NCI-H510A (cell line): ENCODE measurements at places on chromosomes 6 and 20.

DNA sequence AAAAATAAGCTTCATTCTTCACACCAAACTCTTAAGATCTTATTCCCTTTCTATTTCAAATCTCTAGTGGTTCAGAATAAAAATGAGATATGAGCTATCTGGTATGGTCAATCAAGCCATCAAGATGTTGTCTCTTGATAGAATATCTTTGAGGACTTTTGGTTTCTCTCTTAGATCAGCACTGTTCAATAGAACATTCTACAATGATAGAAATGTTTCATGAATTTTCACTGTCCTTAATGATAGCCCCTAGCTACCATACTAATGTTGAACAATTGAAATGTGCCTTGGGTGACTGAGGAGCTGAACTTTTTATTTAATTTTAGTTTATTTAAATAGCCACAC, 24.1 kb upstream of the HINT3 start:
- no peak for DNase-seq

DNA sequence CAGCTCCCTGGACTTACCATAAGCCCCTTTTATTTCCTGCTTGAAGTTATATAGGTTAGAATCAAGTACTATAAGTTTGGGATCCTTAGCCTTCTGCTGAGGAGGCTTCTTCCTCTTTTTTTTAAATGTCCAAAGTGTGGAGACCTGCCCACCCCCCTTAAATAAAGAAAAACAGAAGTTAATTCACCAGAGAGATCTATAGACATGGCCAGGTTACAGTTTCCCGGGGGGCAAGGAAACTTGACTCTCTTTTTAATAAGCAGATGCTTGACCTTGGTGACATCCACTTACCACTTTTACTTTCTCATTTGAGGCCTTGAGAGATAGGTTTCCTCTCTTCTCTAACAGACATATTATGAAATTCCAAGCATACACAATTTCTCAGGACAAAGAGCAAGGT, 88.3 kb downstream of the BMP2 start:
- DNase-seq = no peak

GRCh38 chr20:10521068-10521831, 86.1 kb downstream of the SLX4IP start:
- no peak for DNase-seq

GRCh38 chr6:169962604-169963469, 211.4 kb downstream of the ERMARD start:
- DNase-seq = no peak

DNA sequence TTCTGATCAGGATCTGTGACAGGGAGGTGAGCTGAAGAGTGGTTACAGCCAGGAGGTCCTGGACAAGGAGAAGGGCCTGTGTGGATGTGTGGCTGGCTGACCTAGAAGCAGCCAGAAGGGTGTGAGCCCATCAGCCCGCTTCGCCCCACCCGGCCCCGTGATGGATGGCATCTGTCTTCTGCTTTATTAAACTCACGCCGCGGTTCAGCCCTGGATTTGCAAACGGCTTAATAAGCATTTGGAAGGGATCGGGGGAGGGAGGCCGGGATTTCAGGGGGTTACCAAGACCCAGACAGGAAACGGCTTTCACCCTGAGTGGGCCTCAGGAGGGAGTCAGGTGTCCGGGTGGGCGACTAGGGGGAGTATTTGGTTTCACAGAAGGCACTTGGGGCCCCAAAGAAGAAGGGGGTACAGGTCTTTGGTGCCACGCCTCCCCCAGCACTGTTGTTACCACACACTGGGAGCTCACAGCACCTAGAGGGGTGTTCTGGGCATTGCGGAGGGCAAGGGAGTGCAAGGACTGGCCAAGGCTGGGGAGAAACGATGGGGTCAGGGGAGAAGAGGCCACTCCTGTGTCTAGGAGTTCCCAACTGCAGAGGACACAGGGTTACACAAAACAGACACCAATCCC, 53.8 kb upstream of the FOXP4 start:
- DNase-seq = no peak

GRCh38 chr6:119022796-119023195, 55.7 kb downstream of the FAM184A start:
- DNase-seq = no peak

DNA sequence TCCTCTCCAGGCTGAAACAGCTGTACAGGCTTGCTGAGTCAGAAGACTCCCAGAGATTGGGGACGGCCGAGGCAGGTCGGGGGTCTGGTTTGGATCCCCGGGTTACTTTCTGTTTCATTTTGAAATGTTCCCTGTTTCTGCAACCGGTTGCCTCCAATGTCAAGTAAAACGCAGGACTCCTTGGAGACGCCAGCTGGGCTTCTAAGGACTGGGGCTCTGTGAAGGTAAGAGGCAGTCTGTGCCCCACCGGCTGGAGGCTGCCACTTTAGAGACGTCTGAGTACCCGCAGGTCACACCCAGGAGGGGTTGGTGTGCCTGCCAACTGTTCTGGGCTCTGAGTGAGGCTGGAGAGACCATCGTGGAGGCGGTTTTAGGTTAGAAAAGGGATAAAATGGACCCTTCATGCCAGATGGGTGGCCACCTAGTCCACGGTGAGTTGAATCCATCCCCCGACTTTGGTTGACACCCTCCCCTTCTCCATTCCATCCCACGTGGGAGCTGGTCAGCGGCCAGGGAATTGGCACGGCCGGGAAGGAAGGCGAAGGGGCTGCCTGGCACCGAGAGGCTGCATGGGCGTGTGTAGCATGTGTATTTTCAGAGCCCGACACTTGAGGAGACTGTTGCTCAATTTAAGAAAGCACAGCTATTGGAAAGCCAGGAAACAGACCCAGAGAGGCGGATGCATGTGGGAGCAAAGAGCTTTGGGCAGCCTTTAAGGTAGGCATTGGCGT, 240.9 kb downstream of the PHACTR1 start:
- DNase-seq = no peak

DNA sequence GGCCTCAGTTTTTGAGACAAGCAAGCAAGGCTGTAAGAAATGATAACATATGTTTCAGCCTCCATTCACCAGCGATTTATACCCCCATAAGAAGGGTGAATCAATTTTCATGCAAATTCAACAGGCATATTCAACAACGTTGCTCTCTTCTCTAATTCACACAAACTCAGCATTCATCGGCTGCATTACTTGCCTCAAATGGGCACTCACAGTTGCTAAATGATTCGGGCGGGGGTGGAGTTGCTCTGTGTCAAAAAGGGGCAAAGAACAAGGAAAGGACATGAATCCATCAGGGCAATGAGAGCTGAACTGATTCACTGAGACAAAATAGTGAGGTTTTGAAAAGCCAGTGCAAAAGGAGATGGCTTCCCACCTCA, 9.0 kb downstream of the MOXD1 start:
- DNase-seq = no peak

DNA sequence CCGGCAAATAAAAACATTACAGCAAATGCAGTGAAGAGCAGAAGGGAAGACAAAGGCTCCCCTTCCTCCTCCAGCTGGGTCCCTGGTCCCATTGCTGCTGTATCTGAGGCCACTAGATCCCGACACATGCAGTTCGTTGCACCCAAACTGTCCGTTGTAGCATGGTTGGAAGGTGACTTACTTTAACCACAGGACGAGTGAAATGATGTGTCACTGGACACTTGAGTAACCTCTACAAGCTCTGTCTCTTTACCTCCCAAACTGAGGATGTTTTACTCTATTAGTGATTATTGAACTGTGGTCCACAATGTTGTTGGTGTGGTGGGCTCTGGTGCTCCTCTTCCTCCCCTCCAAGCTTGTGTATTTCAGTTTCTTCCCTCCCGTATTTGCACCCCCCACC, 46.2 kb upstream of the ARMH2 start:
- no peak for DNase-seq

DNA sequence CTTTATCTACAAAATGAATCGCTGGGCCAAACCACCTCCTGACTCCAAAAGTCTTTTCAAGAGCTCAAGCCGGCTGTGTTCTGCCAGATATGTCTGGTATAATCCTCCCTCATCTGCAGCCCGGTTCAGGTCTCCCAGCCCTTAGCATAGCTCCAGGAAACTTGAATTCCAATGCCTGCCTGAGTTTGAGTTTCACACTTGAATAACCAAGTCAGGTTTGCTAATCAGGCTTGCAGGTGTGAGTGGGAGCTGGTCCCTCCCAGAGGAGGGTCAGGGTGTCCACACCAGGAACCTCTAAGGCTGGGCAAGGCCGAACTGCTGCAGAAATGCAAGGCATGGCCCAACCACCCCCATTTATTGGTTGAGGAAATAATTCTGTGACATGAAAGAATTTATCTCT, 96.6 kb downstream of the TMEM242 start:
- DNase-seq = no peak

DNA sequence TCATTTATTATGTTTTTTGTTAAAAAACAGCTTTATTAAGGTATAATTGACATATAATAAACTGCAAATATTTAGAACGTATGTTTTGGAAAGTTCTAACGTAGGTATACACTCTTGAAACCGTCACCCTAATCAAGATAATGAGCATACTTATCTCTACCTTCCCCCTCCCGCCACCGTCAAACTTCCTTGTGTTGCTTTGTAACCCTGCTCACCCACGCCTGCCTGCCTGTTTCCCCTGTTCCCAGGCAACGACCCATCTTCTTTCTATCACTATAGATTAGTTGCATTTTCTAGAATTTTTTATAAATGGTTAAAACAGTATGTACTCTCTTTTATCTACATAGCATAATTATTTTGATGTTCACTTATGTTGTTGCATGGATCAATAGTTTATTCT, 33.5 kb upstream of the GCLC start:
- no peak for DNase-seq

- no peak for DNase-seq
Measured at GRCh38 chr6:138229072-138229471, 10.8 kb upstream of the PBOV1 start.

DNA sequence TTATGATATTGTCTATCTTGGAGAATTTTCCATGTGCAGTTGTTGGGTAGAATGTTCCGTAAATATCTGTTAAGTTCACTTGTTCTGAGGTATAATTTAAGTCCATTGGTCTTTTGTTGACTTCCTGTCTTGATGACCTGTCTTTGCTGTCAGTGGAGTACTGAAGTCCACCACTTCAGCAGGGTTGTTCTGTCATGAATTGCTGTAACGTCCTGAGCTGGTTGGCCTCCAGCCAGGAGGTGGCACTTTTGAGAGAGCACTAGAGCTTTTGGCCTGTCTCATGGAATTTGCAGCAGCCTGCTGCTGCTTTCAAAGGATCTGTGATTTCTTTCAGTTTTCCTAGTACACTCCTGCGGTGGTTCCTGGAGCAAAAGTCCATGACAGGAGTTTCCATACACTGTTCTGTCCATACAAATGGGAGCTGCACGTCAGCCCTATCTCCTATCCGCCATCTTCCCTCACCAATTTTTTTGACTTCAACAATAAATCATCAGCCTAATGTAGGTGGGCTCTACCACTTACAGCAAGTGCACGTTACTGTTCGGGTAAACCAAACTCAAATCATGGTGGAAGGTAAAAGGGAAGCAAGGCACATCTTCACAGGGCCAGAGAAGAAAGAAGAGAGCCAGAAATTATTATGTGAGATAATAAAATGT, 46.9 kb upstream of the TRERF1 start:
- peak; percentile 27 for DNase-seq

- no peak for DNase-seq
Measured at GRCh38 chr20:56323656-56324055, 35.1 kb upstream of the FAM210B start.

DNA sequence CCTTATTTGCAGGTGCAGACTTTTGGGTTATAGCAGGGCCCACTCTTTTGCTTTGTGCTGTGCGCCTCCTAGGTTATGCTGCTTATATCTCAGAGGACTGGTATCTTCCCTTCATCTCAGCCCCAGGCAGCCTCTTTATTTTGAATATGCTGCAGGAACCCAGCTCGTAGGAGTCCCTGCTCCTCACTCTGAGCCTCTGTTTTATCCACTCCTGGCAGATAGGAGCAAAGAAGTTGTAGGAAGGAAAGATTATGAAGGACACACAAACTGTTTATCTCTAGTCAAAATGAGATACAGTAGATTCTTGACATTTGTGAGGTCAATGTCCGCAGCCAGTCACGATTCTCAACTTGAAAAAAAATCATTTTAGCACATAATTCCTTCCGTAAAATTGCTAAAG, 15.6 kb downstream of the L3MBTL3 start:
- no peak for DNase-seq

DNA sequence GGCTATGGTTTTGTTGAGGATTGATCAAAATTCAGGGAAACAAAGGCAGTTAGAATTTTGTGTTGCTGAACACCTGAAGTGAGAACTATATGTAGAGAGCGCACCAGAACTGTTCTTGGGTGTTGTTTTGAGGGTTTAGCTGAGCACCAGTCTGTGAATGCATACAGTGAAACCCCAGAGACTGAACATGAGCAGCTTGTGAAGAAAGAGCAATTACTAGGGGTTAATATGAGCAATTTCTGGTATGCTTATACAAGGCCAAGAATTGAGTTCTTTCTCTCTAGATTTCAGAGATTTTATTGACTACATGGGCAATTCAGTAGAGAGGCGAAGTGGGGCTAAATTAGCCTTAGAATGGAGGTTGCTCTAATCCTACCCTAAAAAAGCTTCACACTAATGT, 93.9 kb downstream of the CD2AP start:
- no peak for DNase-seq

GRCh38 chr6:122995921-122996793, at the start of gene CLVS2:
Gene CLVS2, plus strand, starts transcription at chr6:122996235. Its CDS starts 1,543 bp downstream, at chr6:122997778.
- peak; percentile 31 for DNase-seq

DNA sequence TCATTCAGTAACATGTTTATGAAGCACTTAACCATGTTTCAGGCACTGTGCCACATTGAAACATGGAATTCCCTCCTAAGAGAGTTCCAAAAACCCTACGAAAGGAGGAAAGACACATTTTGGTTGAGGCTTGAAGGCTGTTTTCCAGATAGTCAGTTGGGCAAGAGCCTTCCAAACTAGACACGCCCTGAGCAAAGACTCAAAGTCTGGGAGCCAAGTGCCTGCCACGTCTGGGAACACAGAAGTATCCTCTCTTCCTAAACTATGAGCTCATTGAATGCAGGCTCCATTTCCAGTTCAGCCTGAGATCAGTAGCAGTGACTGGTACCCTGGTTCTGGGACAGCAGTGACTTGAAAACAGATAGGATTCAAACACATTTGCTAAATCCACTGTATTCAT, 74.5 kb upstream of the FAM8A1 start:
- DNase-seq = no peak

GRCh38 chr6:116003668-116004067, 57.0 kb downstream of the FRK start:
- DNase-seq = no peak

GRCh38 chr6:26205625-26206574, 118.7 kb downstream of the HFE start:
- no peak for DNase-seq

- no peak for DNase-seq
Measured at GRCh38 chr6:156395276-156395675, 381.9 kb upstream of the ARID1B start.

GRCh38 chr6:118652051-118652615, 742 bp upstream of the CEP85L start:
- no peak for DNase-seq

- no peak for DNase-seq
Measured at GRCh38 chr6:17615794-17616193, 15.7 kb downstream of the FAM8A1 start.

GRCh38 chr6:5878792-5879191, 127.9 kb downstream of the NRN1 start:
- DNase-seq = no peak

GRCh38 chr6:42569102-42570028, 5.5 kb downstream of the UBR2 start:
- DNase-seq = no peak
